Ecto neural progenitor cell (in vitro differentiated cells): ENCODE measurements at places on chromosomes 4 and X.

DNA sequence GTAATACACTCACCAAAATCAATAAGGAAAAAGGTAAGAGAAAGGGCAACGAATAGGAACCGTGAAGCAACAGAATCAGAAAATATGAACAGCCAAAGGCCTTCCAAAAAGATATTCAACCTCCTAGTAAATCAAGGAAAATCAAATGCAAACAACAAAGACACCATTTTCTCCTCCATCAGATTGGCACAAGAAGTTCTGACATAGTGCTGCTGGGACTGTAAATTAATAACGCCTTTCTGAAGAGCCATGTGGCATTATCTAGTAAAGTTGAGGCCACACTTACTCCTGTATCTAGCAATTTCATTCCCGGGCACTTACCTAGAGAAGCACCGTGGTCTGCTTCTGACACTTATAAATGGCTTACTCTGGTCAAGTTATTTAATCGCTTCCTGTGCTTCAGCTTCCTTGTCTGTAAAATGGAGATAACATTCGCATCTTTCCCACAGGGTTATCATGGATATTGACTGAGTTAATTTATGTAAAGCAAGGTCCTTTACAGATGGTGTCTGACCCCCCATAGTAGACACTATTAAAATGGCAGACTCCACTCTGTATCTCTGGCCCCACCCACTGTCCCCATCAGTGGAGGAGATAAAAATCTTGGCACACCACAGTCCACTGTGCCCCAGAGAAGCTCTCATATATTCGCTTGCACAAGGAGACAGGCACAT lies 20.5 kb upstream of the ENPP6 start:
- no peak for DNase-seq

- DNase-seq: no peak
Measured at GRCh38 chr4:44720371-44720770, 6.0 kb downstream of the GNPDA2 start.

- DNase-seq: no peak
Measured at GRCh38 chr4:74083546-74083945, 15.4 kb downstream of the CXCL2 start.

- DNase-seq: no peak
Measured at GRCh38 chrX:103674531-103675454, 11.7 kb downstream of the MORF4L2 start.

GRCh38 chr4:114780205-114780604 lies 181.6 kb downstream of the UGT8 start:
- no peak for DNase-seq

- DNase-seq: no peak
Measured at GRCh38 chr4:156261230-156261629, 307.6 kb upstream of the CTSO start.

GRCh38 chr4:120692964-120693363 lies 229.6 kb downstream of the PRDM5 start:
- DNase-seq: no peak

DNA sequence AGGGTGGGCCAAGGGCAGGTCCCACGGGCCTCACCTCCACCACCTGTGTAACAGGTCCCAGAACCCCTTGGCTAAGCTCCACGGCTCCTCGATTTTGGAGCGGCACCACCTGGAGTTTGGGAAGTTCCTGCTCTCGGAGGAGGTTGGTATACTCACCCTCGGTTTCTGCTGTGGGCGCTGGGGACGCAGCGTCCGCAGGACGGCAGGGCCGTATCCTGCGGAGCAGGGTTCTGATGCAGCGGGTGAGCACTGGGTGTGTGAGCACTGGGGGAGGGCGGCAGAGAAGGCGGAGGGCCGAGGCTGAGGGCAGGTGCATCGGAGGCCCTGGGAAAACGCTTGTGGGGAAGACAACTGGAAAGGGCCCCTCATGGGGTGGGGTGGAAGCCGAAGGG lies 11.0 kb downstream of the ATP5ME start:
- no peak for DNase-seq

DNA sequence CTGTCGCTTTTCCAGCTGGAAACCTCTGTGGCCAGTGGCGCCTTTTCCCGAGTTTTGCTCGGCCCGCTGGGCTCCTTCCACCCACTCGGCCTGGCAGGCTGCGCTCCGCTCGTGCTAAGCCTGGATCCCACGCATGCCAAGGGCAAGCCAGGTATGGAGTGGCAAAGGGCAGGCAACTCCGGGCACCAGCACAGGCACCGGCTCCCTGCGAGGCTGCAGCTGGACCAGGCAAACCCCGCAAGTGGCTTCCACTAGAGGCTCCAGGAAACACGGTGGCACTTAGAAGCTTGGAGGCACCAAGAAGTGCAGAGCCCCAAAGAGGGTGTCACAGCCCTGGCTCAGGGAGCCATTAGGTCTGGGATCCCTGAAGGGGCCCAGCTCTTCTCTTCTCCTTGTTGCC lies 59.5 kb downstream of the PPA2 start:
- DNase-seq: no peak

GRCh38 chr4:40992472-40993295 lies 221.7 kb downstream of the APBB2 start:
- no peak for DNase-seq

- no peak for DNase-seq
Measured at GRCh38 chr4:117545039-117545438, 459.7 kb upstream of the TRAM1L1 start.

DNA sequence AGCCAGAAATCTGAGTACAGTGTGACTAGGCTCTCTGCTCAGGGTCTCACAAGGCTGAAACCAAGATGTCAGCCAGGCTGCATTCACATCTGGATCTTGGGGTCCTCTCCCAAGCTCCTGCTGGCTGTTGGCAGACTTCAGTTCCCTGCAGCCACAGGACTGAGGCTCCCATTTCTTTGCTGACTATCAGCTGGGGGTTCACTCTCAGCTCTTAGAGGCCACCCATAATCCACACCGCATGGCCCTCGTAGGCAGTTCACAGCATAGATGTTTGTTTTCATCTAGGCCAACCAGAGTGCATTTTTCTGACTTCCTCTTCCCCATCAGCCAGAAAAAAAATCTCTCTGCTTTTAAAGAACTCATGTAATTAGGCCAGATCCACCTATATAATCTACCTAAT lies 8.2 kb upstream of the WDR44 start:
- DNase-seq: no peak

- no peak for DNase-seq
Measured at GRCh38 chrX:134599184-134599914, 58.9 kb downstream of the PLAC1 start.
